ENCODE measurements at places on chromosomes 6 and 20.

- DNase-seq, result no peak
Observed at GRCh38 chr6:67687396-67687795, 947.7 kb upstream of the ADGRB3 start.

DNA sequence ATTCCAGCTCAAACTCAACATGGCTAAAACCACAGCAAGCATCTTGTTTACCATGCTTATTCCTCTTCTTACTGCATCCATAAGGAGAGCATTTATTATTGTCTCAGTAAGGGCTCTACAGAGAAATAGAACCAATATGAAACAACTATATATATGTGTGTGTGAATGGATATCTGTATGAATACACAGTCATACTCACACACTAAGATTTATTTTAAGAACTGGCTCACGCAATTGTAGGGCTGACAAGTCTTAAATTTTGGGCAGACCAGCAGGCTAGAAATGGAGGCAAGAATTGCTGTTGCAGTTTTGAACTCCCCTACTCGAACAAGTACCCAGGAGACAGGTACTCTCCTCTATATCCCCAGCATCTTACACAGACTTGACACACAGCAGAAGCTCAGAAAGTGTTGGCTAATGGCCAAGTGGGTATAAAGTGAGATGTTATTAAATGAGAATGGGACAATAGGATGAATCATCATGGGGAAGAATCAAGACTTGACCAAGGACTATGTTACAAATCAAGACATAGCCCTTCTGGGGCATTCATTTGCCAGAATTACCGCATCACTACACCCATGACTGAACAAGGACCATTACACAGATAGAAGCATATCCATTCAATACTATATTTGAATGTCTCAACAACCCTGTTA lies 13.0 kb downstream of the ZHX3 start:
- no peak for DNase-seq

GRCh38 chr6:33838983-33839382 lies 35.2 kb upstream of the MLN start:
- DNase-seq, result no peak

DNA sequence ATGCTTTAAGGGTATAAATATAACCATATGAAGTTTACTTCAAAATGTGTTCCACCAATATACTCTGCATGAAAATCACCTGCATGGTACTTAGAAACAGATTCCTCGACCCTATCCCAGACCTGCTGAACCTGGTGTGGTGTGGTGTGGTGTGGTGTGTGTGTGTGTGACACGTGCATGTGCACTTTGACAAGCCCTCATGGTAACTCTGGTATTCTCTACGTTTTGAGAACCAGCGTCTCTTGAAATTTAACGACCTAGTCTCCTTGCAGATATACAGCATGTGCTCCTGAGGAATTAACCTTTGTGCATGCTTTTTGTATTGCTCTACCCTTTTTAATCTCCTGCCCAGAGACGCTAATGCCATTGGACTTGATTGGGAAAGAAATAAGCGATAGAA lies 29.5 kb downstream of the GGTLC1 start:
- no peak for DNase-seq

DNA sequence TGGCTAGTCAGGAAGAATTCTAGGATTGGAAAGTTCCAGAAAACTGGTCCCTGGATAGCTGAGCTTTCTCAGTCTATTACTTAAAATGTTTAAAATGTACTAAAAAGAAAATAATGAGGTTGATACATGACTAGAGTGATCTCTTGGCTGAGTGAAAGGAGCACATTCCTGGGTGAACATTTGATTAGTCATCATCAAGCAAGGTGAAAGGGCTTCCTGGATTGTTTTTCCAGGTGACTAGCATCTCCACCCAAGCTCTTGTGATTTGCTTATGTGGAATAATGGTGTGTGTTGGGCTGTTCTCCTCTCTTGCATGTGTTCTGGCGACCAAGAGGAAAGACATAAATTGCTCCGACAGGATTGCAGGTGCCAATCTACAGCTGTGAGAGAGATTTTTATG lies 42.9 kb downstream of the PKIB start:
- DNase-seq, result no peak

GRCh38 chr6:125910527-125910926 lies 46.0 kb upstream of the HINT3 start:
- DNase-seq, result no peak

GRCh38 chr20:3339076-3339475 lies 68.4 kb downstream of the DNAAF9 start:
- no peak for DNase-seq

All from NCI-H345 (cell line).